Hepatic stellate cell (primary cell): ENCODE measurements at places on chromosomes 5 and 9.
A peak's percentile ranks its signal among the peaks of the same experiment; 100 is the strongest.

DNA sequence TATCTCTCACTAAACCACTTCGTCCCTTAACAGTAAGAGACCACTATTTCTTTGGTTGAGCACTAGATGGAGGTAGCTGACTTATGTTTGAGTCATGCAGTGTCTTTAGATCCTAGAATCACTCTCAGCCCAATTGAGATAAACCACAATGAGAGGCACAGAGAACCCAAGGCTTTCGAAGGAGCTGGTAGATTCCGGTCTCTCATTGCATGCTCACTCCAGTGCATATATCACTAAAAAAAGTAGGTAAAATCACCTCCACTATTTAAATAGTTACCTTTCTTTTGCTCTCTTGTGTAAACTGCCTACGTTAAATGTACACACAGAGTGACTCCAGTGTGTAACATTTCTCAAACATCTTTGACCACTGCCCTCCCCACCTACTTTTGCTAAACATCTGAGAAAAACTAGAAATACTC, 27.6 kb downstream of the ACTL7A start:
- peak; percentile 11 for DNase-seq

DNA sequence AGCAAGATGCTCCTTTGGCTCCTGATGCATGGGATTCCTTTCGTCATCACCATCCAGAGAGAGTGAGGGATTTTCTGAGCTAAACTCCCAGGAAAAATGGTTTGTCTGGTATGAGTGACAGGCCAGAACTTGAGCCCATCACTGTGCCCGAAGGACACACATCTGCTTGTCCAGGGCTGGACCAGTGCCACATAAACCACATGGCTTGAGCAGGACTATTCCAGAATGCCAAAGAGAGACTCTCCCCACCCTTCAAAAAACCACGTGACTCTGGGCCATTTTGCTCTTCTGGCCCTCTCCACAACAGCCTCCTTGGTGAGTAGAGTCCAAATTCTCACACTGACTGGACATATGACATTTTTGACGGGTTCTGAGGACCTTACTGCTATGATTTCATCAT, 46.4 kb upstream of the SHC3 start:
- no peak for DNase-seq

DNA sequence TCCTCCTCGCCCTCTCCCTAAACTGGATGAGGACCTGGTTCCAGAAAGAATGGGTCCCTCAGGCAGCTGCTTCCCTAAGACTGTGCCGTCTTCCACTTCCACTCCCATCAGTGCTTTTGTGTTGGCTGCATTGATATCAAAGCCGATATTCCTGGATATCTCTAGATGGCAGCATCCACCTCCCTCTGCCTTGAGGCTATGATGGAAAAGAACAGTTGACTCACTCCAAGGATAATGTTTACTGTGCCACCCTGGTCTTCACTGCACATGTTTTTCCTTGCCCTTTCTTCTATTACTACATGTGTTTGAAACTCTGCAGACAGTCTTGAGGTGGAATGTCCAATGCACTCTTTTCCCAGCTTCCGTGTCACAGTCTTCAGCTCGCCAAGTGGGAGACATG, 211.6 kb downstream of the MAST4 start:
- peak; percentile 38 for DNase-seq

DNA sequence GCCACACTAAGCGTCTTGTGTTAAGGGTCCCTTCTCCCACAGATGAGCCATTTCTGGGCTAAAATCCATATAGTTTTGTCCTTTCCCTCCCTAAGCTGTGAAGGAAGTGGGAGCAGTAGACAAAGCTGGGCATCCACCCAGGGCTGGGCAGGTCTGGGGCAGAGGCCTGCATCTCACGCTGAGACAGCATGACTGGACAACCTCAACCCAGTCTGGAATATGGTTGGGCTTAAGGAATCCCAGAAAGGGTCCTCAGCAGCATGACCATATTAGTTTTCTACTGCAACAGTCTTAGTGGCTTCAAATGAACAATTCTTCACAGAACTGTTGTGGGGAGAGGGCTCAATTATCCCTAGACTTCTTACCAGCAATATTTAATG, 173.8 kb downstream of the AUH start:
- peak; percentile 79 for DNase-seq

DNA sequence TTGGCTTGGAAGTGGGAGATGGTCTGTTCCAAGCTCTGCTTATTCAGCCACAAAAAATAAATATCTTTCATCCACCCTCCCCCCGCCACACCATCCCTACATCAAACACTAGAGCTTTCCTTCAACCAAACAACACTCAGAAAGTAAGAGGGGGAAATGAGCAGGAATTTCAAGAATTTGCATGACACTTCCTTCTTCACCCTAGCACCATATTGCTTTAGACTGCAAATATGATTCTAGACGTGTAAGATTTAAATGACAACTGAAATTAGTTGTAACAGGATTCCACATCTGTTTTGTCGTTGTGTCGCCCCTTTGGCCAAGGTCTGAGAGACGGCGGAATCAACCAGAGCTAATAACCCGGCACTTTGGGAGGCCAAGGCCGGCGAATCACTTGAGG, 88.5 kb downstream of the NDFIP1 start:
- DNase-seq = no peak

GRCh38 chr9:8382777-8383527, 583.4 kb upstream of the DMAC1 start:
- DNase-seq = no peak

GRCh38 chr9:130775336-130775991, 59.6 kb upstream of the ABL1 start:
- DNase-seq = no peak

DNA sequence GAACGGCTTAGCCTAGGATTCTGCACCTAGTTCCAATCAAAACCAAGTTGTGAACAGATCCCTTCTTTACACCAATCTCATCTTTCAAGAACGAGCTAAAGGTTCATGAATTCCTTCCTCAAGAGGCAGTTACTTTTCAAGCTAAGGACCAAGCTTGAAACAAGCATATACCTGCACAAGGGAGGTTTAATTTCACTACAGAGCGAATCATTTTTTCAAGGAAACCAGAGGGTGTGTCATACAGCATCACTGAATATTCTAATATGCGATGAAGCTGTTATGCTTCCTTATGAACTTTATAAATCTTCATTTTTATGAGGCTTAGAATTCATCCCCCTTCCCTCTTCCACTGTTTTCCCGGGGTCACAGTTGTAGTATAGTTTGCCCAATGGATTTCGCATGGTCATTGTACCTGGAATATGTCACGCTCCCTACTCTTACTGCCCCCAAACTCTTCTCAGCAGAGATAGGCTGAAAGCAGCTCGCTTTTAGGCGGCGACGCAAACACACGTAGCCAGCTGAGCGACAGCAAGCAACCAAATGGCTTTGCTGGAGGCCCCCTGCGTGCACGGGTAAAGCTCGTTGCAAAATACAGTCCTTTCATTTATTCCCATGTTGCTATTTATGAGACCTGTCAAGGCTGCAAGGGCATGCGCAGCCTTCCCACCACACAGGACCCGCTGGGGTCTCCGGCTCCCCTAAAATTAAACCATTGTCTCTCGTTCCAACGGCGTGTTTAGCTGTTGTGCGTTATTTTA, 832 bp downstream of the LMBRD2 start:
- peak; percentile 42 for DNase-seq

GRCh38 chr9:111621895-111622480, 9.1 kb upstream of the DNAJC25 start:
- DNase-seq = peak; percentile 49

DNA sequence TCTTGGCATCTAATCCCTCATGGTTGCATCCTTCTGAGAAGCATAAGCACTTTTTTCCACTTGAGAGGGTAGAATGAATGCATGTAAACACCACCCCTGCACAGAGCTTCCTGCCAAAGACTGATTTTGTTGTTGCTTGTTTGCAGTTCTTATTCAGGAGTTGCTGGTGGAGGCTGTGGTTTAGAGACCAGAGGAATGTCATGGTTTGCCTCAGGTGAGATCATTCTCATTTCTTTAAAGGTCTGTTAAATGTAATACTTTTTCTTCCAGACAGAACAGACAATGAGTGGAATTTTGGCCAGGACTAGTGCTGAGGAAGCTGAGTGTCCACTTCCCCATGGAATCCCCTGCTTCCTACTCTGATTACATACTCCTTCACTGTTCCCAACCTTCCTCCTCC, 3.2 kb upstream of the TNC start:
- no peak for DNase-seq

DNA sequence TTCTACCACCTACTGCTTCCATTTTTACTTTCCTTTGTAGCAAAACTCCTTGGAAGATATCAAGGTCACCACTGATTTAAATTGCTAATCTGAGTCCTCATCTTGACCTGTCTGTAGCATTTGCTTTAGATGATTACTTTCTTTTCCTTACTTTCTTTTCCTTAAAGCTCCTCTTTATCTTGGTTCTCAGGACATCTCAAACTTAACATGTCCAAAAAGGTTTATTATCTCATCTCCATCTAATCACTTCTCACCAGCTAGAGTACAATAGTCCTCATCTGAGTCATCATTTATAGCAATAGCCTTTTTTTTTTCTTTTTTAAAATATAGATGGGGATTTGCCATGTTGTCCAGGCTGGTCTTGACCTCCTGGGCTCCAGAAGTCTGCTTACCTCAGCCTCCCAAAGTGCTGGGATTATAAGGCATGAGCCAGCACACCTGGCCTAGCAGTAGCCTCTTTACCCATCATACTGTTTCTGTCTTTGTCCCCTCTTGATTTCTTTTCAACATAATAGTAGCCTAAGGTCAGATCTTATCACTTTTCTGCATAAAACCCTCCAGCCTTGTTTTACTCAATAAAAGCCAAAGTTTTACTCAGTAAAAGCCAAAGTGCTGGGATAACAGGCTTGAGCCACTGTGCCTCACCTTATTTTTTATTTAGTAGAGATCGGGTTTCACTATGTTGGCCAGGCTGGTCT, 32.9 kb upstream of the GPR21 start:
- no peak for DNase-seq

DNA sequence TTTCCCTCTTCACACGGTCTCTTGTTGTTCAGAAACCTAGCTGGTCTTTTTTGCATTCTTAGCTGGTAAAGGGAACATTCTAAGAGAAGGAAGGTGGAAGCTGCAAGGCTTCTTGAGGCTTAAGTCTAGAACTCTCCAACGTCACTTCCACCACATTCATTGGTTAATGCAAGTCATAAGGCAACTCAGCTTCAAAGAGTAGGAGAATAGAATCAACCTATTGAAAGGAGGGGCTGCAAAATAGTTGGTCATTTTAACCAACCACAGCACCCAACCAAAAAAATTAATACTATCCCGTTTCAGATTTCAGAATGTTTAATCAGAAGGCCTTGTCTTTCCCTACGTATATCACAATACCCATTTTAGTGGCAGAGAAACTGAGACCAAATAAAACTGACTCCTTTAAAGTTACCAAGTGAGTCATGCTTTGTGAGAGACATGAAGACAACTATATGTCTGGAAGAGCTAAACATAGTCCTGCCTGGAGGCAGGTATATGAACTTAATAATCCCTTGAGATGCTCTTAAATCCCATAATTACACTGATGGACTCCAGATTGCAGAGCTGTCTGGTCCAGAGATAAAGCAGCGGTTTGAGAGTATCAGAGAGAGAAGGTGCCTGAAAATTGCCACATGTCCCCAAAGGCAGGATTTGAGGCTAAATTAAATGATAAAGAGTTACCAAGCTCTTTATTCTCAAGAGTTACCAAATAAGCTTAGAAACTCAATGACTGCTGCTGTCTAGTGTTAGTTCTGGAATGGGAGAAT, 14.4 kb downstream of the DOCK8 start:
- no peak for DNase-seq

DNA sequence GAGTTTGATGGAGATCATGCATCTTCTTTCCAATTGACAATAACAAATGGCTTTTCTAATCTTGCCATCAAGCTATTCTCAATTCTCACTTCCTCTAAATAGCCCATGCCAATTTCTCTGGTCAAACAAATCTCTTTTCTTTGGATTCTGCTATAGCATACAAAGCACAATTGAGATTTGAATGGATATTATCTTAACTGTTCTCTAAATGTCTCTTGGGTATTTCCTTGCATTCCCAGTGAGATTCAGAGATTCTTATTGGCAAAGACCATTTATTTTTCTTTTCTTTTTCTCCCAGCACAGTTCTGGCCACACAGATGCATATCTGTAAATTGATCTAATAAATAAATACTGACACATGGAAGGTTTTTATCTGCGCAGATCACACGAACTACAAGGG, at the start of gene OR1N2:
Gene OR1N2, plus strand, starts transcription at position 301 of the 400 bp plus-strand sequence. CDS start 100 bp downstream, outside the sequence.
- DNase-seq = no peak

DNA sequence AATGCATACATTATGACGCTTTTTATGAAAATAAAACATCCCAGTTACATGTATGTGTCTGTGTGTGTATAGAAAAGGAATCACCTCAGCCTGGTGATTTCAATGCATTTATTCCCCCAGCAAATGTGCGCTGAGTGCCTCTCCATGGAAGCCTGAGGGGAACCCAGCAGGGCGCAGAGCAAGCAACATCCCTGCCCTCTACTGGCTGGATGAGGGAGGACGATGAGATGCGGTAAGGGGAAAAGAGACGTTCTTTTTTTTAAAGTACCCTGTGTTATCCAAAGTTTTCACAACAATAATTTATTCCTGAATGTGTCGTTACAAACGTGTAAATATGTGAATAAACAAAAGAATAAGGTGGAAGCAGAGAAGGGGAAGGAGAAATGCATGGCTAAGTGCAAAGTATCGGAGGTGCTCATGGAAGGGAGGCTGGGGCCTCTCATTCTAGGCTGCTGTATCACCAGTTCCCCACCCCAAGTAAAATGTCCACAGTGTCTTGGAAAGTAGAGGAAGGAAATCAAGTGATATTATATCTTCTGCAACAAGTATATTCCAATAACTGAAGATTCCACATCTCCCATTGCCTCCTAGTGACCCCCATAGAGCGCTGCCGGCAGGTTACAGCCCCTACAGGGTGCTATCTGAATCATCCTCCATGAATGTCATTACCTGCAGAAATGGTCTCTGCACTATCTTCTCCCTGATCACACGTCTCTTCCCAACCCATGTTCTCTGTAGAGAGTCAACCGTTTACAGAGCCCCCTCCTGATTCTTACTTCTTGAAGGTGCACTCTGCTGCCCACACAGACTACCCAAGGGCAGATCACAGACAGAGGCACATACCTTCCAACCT, 13.0 kb upstream of the ABLIM3 start:
- peak; percentile 67 for DNase-seq

DNA sequence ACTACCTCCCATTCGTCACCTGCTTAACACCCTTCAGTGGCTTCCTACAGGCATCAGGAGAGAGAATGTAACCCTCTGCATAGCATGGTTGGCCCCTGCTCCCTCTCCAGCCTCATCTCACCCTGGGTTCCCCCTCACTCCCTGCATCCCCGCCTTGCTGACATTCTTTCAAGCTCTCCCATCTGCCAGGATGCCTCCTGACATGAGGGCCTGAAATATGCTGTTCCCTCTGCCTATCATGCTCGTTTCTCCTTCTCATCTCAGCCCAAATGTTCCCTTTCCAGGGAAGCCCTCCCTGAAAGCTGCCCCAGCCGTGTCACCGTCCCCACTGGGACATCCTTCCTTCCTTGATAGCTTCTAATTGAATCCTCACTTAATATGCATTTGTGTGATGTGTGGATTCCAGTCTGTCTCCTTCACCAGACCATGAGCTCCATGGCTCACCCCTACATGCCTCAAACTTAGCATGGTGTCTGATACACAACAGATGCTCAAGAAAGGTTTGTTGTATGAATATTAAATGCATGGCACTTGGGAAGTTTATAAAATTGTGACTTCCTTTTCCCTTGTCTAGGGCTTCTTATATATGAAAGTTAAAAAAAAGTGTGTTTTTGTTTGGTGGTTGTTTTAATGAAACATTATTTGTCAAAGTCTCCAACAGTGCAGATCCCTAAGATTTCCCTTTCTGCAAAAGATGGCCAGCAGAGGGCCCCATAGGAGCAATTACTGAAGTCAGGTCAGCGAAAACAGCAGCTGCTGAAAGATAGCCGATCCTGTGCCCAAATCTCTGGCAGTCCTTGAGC, 7.3 kb upstream of the C5orf58 start:
- DNase-seq = peak; percentile 57
